ENCODE measurements at places on chromosomes 3 and 15. TPM values are rescaled to one million over a fixed set of nuclear protein-coding genes. Genes with fewer than 3 reads are reported as not detected.
A peak's percentile ranks its signal among the peaks of the same experiment; 100 is the strongest.

Gene CLSTN2
- not detected for total RNA-seq

Gene CGNL1
- total RNA-seq, result not detected

Gene UTS2B
- total RNA-seq, result not detected

Gene CSNK1G1
- 31.0 TPM for total RNA-seq

Gene ZPLD1
- 0.22 TPM for total RNA-seq

Gene MESD
- 29.7 TPM for total RNA-seq

- no peak overlapping the region for H3K4me3 ChIP-seq
- H3K4me1 ChIP-seq, result no peaks in the 10 kb centered on the region
- DNase-seq, result peak; percentile 49
- no peak overlapping the region for H3K27ac ChIP-seq
- H3K27me3 ChIP-seq, result no peaks in the 10 kb centered on the region
Measured at GRCh38 chr3:167228135-167228534, 152.0 kb downstream of the ZBBX start.

DNA sequence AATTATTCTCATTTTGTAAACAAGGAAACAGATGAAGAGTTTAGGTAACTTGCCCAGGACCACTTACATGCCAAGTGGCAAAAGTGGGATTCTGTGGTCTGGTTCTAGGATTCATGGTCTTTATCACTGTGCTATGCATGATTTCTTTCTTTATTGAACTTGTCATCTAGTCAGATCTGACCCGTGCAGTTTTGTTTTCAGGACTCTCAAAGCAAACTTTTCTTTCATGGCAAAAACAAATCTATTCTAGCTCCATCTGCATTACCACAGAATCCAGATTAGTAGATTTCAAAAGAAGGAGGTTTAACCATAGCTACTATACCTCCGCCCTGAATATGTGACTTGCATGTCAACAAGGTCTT lies 404.4 kb downstream of the PTPRG start:
- H3K36me3 ChIP-seq, result peaks cover 6% of the 10 kb centered on the region
- no peak for DNase-seq
- no peak overlapping the region for H3K4me3 ChIP-seq
- peaks cover 30% of the 10 kb centered on the region for H3K4me1 ChIP-seq
- H3K27me3 ChIP-seq, result no peaks in the 10 kb centered on the region

GRCh38 chr3:73868688-73869315 lies 244.1 kb upstream of the PDZRN3 start:
- H3K4me1 ChIP-seq, result peaks cover 4% of the 10 kb centered on the region
- H3K4me3 ChIP-seq, result no peak overlapping the region
- H3K36me3 ChIP-seq, result no peaks in the 10 kb centered on the region
- DNase-seq, result peak; percentile 54
- no peak overlapping the region for H3K27ac ChIP-seq

DNA sequence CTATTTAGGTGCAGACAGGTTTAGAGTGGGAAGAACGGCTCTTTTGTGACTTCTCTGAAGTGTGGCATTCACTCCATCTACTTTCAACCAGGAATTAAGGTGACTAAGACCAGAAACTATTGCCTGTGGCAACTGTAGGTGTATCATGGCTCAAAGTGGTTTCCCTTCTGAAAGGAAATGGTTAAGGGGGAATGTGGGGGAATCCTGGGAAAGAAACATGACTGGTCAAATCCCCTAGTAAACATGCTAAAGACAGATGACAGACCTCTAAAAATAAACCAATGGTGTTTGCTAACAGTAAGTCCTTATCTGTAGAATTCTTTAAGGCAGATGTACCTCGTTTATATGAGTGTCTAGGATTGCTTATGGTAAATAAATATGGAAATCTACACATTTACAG lies 56.9 kb downstream of the MEGF11 start:
- H3K27me3 ChIP-seq, result no peaks in the 10 kb centered on the region
- no peak overlapping the region for H3K4me3 ChIP-seq
- DNase-seq, result peak; percentile 35

DNA sequence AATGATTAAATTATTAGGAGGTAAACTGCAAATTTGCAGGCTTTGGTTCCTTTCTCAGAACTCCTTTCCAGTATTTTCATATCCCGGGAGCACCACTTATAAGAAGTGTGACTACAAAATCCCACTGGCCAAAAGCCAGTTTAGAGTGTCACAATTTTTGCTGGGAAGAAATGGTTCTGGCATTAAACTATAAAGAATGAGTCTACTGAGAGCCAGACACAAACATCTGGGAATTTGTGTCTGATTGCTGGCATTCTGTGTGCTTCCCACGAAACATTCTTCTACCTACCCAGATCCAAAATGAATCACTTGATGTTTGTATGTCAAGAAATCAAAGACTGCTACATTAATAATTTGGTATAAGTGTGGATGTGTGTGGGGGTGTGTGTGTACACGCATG lies 82.8 kb downstream of the DUT start:
- no peaks in the 10 kb centered on the region for H3K36me3 ChIP-seq
- no peak overlapping the region for H3K4me3 ChIP-seq
- H3K27ac ChIP-seq, result peak overlapping the region; percentile 19
- DNase-seq, result peak; percentile 71
- peaks cover 12% of the 10 kb centered on the region for H3K4me1 ChIP-seq

DNA sequence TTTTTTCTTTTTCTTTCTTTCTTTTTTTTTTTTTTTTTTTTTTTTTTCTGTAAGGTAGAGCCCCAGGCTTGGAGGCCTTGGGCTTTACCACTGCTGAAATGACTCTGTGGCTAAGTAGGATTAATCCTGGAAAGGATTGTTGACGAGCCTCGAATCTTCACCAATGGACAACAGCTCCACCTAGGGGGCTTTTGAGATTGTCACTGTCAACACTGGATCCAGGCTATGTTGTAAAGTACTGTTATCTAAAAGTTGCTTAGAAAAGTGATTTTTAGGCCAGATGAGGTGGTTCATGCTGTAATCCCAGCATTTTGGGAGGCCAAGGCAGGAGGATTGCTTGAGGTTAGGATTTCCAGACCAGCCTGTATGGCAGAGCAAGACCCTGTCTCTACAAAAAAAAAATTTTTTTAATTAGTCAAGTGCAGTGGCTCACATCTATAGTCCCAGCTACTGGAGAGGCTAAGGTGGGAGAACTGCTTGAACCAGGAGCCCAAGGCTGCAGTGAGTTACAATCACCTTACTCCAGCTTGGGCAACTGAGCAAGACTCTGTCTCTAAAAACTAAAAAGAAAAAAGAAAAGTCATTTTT lies 41.6 kb downstream of the KLHL18 start:
- peaks cover 72% of the 10 kb centered on the region for H3K36me3 ChIP-seq
- peak; percentile 79 for DNase-seq
- no peaks in the 10 kb centered on the region for H3K27me3 ChIP-seq
- peaks cover 9% of the 10 kb centered on the region for H3K4me1 ChIP-seq
- H3K4me3 ChIP-seq, result no peak overlapping the region

Data from MCF 10A (cell line).